ENCODE measurements at places on chromosomes 5 and 9.
A peak's percentile ranks its signal among the peaks of the same experiment; 100 is the strongest.

GRCh38 chr9:126704157-126704891 is 90.6 kb downstream of the LMX1B start:
- DNase-seq = peak; percentile 43

DNA sequence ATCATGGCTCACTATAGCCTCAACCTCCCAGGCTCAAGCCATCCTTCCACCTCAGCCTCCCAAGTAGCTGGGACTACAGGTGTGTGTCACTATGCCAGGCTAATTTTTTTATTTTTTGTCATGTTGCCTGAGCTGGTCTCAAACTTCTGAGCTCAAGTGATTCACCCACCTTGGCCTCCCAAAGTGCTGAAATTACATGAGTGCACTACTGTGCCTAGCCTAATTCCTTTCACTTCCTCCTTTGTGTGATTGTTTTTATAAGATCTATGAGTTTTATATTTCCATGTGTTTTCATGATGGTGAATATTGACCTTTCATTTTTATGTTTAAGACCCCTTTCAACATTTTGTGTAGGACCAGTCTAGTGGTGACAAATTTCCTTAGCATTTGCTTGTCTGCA is 55.2 kb upstream of the IL12B start:
- DNase-seq = no peak

- DNase-seq = no peak
Observed at GRCh38 chr5:105767267-105767666, 1903.5 kb downstream of the EFNA5 start.

GRCh38 chr5:79850316-79850822 is 140.7 kb downstream of the MTX3 start:
- no peak for DNase-seq

- DNase-seq = no peak
Observed at GRCh38 chr5:172728481-172729241, 42.3 kb downstream of the DUSP1 start.

DNA sequence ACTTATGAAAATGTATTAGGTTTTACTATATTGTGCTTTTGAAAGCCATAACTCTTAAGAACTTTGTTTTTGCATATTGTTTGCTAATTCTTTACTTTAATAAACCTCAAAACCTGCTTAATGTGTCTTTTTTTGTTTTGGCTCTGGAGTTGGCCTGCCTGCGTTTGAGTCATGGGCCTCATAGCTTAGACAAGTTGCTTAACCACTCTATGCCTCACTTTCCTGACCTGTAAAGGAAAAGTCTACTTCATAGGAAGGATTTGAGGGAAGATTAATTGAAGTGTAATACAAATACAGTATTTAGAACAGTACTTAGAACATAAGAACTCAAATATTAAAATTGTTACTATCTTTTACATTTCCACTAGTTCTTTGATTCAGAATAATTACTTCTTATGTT is 10.3 kb downstream of the SMIM32 start:
- DNase-seq = no peak

DNA sequence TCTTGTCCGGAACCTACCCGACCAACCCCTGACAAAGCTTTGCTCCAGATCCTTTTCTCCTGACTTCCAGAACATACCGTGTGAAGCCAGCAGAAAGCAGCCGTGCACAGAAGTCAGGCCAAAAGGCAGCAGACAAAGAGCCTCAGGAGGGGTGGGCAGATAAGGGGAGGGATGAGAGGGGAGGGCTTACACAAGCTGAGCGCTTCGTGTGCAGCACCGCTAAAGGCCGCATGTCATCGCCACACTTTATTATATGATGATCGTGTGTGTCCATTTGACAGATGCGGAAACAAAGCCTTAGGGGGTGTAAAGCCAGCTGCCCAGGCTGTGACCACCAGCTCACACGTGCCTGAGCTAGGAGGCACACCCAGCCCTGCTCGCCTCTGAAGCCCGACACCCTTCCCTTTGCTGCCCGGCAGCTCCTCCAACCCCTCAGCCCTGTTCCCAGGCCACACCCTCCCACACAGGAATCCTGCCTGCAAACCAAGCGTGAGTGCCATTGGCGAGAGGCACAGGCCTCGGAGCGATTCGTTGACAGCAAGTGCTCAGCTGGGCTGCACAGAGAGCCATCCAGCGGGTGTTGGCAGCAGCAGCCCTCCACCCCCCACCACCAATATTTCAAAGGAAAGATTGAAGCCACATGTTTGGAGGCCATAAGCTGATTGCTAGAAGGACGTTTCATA is 170.5 kb upstream of the SMIM23 start:
- DNase-seq = peak; percentile 81

DNA sequence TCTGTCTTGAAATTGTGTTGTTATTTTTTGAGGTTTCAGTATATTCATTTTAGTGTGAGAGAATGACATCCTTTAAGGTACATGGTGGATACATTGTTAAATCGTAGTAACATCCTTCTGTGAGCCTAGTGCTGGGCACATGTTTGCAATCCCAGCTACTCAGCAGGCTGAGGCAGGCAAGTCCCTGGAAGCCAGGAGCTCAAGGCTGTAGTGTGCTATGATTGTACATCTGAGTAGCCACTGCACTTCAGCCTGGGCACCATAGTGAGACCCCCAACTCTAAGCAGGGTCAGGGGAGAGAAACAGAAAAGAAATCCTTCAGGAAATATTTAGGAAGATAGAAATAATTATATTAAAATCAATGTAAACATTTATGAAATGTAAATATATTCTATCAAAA is 62.3 kb downstream of the ZCCHC7 start:
- DNase-seq = no peak

DNA sequence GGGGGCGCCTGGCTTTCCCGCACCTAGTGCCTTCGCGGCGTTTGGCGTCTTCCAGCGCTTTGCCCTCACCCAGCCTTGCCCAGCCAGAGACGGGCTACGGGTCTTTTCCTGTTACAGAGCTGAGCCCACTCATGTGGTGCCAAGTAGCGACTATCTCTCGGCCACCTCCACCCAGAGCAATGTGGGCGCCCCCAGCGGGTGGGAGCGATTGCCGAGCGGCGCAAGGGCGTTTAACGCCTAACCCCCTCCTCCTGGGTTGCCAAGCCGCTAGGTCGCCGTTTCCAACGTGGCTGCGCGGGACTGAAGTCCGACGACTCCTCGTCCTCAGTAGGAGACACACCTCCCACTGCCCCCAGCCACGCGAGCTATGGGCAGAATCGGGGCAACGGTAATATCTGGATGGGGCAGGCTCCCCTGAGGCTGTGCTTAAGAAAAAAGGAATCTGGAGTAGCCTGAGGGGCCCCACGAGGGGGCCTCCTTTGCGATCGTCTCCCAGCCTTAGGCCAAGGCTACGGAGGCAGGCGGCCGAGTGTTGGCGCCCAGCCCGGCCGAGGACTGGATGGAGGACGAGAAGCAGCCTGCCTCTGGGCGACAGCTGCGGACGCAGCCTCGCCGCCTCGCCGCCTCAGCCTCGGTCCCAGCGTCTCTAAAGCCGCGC is 5.8 kb downstream of the TLX3 start:
- DNase-seq = peak; percentile 52

DNA sequence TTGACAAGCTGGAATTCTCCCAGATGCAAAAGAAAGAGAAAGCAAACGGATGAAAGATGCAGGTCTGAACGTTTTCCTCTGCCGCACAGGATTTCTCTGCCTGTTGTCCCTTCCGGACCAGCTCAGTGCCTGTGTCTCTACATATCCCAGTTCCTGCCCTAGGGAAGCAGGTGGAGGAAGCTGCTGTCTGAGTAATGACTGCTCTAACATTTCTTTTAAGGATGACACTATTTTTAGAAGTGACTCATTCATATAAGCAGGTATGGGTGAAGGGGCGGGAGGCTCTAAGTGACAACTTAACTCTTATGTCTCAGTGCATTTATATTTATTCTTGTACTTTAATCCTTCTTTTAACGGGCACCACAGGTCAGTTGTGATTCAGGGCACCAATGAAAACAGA is 128.8 kb downstream of the SLC24A2 start:
- no peak for DNase-seq

GRCh38 chr9:89149726-89150125 is 28.9 kb downstream of the SHC3 start:
- DNase-seq = no peak

DNA sequence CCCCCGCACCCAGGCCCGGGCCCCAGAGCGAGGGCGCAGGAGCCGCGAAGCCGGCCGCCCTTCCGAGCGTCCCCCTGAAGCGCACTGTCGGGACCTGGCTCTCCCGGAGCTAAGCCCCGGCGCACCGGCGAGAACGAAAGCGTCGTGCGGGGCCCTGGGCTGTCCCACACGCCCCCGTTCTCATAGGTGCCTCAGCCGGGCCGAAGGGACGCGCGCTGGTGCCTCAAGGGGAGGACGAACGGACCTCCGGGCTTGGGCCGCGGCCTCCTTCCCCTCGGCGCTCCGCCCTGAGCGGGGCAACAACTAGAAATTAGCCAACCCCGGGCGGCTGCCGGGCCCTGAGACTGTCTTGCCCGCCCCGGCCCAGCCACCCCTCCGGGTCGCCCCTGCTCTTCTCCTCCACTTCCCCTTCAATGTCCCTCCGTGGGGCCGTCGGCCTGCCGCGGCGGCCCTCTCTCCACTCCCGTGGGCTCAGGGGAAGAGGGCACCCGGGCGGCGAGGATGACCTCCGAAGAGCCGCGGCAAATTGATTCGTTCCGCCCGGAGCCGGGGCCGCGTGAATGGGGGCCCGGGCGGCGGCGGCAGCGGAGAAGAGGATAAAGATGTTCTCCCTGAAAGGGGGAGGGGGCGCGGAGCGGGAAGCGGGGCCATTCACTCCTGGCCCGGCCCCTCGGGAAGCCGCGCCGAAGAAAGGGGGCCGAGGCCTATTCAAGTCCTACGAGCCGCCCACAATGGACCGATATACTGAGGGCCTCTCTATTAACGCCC is 3.5 kb upstream of the PRDM12 start:
- DNase-seq = peak; percentile 65

- no peak for DNase-seq
Observed at GRCh38 chr5:124912638-124913328, 166.3 kb upstream of the ZNF608 start.

- DNase-seq = no peak
Observed at GRCh38 chr9:69172895-69173294, 1.2 kb upstream of the TJP2 start.

GRCh38 chr5:12488161-12488560 is 583.9 kb upstream of the CTNND2 start:
- DNase-seq = no peak

DNA sequence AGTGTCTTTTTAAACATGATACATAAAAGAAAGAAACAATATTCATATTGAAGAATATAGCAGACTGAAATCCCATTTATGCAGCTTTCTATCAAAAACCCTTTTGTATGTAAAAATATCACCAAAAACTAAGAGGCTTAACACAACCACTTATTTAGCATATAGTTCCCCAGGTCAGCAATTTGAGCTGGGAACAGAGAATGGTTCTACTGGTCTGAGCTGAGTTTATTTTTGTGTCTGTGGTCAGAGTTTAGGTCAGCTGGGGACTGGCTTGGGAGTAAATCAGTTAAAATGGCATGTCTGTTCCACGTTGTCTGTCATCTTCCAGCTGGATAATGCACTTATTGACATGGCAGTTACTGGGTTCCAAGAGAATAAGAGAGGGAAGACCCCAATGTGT is 165.0 kb downstream of the TMEM232 start:
- DNase-seq = no peak

DNA sequence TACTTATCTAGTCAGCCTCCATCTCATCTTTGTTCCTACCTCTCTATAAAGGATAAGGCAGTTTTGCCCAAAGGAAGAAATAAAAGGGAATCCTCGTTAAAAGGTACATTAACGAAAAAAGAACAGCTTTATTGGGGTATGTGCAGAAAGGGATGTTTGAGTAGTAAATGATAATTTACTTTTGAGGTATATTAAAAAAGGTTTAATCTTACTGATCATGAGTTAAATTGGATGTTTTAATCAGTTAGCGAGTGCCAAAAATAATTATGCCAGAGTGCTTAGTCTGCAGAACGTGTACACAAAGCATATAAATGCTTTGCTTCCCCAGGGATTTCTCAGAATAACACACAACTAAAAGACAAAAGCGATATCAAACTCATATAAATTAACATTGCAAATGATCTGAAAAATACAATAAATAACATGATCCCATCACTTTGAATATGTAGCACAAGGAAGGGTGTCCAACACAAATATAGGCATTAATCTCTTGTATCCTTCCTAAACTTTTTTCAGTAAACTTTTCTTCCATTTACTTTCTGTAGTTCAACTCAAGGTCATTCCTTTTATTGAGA is 865.0 kb downstream of the NR2F1-AS1 start:
- DNase-seq = no peak

GRCh38 chr9:37364136-37364535 is 58.4 kb upstream of the GRHPR start:
- DNase-seq = no peak

- no peak for DNase-seq
Observed at GRCh38 chr5:83559118-83559785, 87.7 kb downstream of the VCAN start.

Data from H9 (cell line).